ENCODE measurements at places on chromosomes 3 and 15. TPM values are rescaled to one million over a fixed set of nuclear protein-coding genes. Genes with fewer than 3 reads are reported as not detected.
A peak's percentile ranks its signal among the peaks of the same experiment; 100 is the strongest.

PRRT3 gene
- total RNA-seq: 3.2 TPM

SNRPA1 gene
- total RNA-seq: 18.6 TPM

ZPLD1 gene
- 0.43 TPM for total RNA-seq

OXTR gene
- total RNA-seq: 310 TPM

DNA sequence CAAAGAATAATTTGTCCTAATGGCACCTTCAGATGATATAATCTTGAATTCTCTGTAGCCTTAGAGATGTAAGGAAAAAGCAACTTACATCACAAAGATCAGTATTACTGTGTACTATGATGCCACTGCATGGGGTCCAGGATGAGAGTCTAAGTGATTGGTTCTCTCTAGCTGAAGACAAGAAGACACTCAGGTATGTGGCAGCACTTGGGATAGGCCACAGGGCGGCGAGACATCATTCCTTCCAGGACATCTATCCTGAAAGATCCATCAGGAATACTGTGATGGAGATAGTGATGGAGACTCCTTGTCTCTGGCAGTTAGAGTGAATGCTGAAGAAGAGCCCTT lies 2.5 kb downstream of the CD200 start:
- DNase-seq: no peak

- peak; percentile 95 for DNase-seq
Measured at GRCh38 chr3:136350132-136350531, 100.0 kb downstream of the PCCB start.

DNA sequence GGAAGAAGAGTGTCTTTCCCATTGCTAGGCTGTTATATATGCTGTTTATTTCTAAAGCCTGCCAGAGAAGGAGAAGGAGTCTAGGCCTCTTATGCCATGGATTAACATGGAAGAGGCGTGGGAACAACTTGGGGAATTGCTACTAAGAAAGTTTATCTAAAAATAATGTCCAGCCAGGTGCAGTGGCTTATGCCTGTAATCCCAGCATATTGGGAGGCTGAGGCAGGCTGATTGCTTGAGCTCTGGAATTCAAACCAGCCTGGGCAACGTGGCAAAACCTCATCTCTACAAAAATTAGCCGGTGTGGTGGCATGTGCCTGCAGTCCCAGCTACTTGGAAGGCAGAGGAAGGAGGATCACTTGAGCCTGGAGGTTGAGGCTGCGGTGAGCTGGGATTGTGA lies 51.7 kb upstream of the ARPP19 start:
- DNase-seq: peak; percentile 4

DNA sequence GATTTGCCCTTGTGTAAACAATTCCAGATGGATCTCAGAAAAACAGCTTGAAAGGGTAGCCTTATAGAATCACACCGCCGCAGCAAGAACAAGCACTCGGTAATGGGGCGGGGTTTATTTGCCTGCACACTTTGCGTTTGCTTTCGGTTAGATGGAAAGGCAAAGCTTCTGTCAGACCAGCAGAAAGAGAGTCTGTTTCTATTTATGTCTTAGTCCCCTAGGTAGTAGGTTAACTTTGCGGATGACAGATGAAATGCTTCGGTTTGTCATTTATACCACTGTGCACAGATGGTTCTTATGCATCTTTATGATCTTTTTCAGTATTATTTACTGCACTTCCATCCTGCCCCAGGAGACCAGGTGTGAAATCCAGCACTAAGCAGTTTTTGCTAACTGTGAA lies 62.2 kb downstream of the PYDC2 start:
- no peak for DNase-seq

GRCh38 chr3:85912980-85913379 lies 954.2 kb downstream of the CADM2 start:
- DNase-seq: no peak

DNA sequence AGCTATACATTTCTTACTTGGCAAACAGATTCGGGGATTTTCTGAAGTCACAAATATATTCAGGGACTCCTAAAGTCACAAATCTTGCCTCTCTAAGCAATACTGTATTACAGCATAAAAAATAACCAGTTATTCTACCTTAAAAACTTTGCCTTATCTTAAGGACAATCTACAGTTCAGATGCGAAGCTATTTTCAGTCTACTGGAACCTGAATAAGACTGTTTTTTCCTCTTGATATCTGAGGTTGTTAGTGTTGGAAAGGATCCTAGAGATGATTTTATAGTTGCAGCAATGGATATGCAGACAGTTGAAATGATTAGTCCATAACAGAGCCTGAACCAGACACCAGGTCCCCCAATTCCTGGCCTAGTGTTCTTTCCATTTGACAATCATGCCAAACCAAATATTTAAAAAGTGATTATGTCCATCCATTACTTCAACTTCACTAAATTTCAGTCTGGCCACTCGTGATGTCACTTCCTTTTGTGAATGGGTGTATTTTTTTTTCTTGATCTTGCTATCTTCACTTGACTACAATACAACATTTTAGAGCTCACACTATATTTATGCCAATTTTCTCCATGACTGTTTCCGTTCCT lies 1.8 kb downstream of the HDGFL3 start:
- peak; percentile 9 for DNase-seq

GRCh38 chr3:16665282-16665741 lies 60.1 kb upstream of the DAZL start:
- peak; percentile 28 for DNase-seq

- peak; percentile 17 for DNase-seq
Measured at GRCh38 chr15:92666780-92667179, 11.2 kb upstream of the FAM174B start.

DNA sequence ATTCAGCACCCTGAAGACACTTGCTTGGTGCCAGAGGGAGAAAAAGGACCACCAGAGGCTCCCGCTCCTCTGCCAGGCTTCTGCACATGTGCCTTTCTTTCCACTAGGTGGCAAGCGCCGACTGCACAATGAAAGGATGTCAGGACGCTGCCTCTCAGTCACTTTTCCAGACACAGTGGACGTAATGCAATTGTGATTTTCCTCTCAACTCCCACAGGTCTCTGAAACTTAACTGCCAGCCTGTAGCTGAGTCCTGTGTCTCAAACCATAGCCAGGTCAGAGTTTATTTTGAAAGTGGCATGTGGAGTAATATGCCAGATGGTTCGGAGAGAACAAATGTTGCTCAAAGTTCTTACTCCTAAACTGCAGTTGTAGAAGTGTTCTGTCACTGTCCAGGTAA lies 162.9 kb downstream of the ITPR1 start:
- DNase-seq: peak; percentile 79

GRCh38 chr15:69863446-69863845 lies 234.3 kb downstream of the TLE3 start:
- DNase-seq: peak; percentile 17

GRCh38 chr3:137946356-137946973 lies 63.5 kb upstream of the CLDN18 start:
- peak; percentile 72 for DNase-seq

- no peak for DNase-seq
Measured at GRCh38 chr3:170716172-170716805, 130.4 kb upstream of the SLC7A14 start.

- no peak for DNase-seq
Measured at GRCh38 chr3:120597445-120598049, 1.4 kb downstream of the NDUFB4 start.

GRCh38 chr3:150429767-150430671 lies 21.9 kb downstream of the TSC22D2 start:
- no peak for DNase-seq

DNA sequence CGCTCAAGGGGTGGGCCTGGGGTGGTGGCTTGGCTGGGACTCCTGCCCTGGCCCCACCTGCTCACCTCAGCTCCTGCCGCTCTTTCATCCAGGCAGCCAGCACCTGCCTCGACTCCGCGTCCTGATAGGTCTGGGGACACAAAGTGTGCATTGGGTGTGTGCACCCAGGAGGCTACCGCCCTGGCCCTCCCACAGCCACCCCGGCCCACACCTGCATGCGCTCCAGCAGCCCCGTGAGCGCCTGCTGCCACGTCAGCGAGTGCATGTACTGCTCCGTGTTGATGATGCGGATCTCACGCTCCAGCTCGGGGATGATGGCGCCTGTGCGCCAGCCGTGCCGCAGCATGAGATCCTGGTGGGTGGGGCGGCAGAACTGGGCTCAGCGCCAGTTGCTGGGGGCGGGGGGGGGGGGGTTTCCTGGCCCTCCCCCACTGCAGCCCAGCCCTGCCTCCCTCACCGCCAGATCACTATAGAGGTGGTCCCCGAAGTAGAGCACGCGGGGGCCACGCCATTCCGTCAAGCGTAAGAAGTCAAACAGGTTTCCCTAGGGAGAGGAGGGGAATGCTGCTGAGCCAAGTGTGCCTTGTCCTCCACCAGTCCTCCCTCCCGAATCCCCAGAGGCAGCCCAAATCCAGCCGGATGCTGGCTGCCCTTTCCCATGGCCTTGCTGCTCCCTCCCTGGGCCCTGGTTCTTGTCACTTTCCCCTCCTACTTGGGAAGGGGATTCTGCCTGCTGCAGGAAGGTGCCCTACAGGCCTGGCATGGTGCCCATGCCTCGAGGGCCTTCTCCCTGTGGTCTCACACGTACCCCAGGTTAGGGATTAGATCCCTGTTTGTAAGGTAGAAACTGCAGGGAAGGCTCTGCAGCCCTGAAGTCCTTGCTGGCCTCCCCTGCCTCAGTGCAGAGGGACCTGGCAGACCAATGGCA lies 8.6 kb downstream of the NT5DC2 start:
- peak; percentile 38 for DNase-seq
